ENCODE measurements at places on chromosomes 16 and 17.

GRCh38 chr16:66359012-66359411, 7.5 kb upstream of the CDH5 start:
- DNase-seq: no peak

DNA sequence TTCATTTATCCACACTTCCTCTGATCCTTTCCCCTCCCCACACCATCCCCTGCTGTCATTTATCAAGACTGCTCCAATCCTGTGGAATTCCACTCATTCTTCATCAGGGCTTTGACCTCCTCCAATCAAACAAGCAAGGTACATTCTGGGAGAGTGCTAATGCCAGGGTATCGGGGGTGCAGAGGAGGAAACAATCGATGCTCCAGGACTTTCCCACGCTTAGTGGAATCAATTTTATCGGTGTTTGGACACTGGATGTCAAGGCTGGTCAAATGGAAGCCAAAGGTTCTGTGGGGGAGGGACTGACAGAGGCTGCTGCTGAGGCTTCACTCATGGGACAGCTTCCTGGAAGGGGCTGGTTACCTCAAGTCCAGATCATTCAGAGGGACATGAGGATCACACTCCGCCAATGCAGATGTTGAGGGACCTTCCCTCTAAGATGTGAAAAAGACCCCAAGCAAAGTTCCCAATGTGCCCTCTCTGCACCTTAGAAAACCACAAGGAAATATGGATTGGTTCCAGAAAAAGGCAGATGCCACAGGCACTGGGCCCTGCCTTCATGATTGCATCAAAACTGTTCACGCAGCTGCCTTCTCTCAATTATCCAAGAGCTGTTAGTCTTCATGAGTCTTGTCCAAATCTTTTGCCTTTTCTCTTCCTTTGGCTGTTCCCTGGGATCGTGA, 44.7 kb upstream of the SOX9 start:
- DNase-seq: no peak

GRCh38 chr17:14580499-14580898, 279.6 kb downstream of the HS3ST3B1 start:
- DNase-seq: no peak

DNA sequence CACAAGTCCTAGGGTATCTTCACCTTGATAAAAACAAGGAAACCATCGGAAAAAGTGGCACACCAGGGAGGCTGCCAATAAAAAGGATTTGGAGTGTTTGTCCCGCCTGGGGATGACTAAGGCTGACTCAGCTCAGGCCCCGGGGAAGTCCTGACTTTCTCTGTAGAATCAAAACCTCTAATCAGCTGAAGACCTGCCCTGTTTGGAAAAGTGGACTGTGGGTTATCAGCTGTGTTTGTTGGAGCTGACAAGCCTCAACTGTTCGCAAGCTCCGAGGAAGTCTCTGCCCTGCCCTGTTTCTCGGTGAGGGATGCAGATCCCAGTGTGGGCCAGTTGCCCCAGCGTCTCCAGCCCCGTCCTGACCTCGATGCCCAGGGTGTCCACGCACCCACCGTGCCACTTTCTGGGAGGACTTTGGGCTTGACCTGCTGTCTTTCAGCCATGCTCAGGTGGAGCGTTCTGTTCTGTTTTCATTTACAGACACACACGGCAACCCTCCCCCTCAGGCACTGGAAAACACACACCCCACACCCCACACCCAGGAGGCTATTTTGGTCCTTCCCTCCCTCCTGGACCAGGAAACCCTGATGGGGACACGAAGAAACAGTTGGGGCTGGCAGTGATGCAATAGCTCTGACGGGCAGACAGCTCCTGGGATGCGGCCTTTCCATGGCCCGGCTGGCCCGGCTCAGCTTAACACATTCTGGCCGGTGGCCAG, 27.6 kb upstream of the PITPNA start:
- no peak for DNase-seq

- no peak for DNase-seq
These were observed 441 bp downstream of the VASN start for GRCh38 chr16:4372001-4372577.

- DNase-seq: no peak
These were observed 183.0 kb downstream of the FOXL1 start for GRCh38 chr16:86761111-86762031.

GRCh38 chr17:46047398-46047797, 48.3 kb downstream of the STH start:
- DNase-seq: no peak

GRCh38 chr17:82328141-82328993, 5.2 kb downstream of the SECTM1 start:
- no peak for DNase-seq

- DNase-seq: no peak
These were observed 6.6 kb upstream of the PDP2 start for GRCh38 chr16:66873685-66874055.

DNA sequence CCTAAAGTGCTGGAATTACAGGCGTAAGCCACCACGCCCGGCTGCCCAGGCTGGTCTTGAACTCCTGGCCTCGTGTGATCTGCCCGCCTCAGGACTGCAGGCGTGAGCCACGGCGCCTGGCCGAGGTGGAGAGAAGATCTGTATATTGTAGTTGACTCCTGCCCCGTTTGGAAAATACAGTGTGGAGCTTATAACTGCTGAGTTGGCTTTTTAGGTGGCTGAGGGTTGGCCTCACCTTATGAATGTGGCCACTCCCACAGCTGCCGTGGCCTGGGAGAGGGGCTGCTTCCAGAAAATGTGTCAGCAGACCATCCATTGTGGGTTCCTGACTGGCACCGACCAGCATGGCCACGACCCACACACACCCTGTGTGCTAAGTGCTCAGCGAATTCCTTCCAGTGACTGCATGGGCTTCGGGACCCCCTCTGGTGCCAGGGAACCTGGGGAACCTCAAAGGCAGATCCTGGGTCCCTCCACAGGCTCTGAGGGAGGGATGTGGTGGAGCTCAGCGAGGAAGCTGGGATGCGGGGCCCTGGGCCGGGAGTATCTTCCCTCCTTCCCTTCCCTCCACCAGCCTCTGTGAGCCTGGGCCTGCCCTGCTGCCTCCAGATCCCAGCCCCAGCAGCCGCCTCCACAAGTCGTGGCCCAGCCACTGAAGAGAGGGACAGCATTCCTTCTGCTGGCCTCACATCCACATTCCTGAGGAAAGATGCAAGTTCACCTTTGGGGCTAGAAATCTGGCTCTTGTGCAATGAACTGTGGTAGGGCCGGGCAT, 10.9 kb upstream of the RAB11FIP3 start:
- DNase-seq: no peak

DNA sequence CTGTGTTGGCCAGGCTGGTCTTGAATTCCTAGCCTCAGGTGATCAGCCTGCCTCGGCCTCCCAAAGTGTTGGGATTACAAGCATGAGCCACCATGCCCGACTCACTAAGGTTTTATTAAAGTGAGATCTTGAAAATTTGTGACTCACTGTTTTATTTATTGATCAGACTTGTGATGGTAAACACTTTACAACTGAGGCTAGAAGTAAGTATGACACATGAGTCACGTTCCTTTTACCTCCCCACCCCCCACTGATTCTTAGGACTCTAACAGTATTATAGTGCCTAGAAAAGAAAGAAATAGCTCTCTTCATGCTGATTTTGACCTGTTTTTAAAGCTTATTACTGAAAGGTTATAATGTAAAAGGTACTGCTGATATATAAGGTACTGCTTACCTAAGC, 160.6 kb downstream of the TANC2 start:
- no peak for DNase-seq

GRCh38 chr17:48629411-48629759, 3.2 kb upstream of the HOXB9 start:
- no peak for DNase-seq

GRCh38 chr16:79754501-79754900, 154.0 kb upstream of the MAF start:
- DNase-seq: no peak

- DNase-seq: no peak
These were observed 13.7 kb upstream of the CSNK1D start for GRCh38 chr17:82287013-82287867.

DNA sequence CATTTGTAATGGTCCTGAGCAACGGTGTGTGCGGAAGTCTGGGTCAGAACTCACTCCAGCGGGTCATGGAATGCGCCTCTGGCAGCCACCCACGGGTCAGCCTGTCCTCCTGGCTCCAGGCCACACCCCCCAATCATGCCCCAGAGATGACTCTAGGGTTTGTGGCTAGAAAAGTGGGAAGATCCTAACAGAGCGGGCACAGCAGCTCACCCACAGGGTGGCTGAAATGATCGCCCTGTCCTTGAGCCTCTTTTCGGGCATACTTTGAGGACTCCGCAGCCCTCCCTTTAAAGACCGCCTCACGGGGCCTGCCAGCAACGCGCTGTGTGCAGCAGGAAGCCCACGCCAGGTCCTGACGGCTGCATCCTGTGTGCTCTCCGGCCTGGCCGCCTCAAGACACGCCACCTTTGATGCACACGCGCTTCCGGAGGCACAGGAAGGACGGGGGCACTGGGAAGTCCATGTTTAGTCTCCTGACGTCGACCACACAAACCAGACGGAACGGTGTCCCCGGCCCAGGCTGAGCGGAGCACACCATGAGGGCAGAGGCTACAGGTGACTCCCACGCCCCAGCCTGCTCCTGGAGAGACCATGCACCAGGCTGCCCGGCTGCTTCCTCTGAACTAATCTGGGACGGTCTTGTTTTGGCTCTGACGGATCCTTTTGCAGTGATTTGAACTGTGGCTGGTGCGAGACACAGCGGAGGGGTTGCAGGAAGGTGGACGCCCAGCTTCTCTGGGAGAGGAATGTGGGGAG, 92.9 kb downstream of the TBC1D16 start:
- no peak for DNase-seq

GRCh38 chr16:67541391-67542263, 13.0 kb downstream of the RIPOR1 start:
- no peak for DNase-seq

DNA sequence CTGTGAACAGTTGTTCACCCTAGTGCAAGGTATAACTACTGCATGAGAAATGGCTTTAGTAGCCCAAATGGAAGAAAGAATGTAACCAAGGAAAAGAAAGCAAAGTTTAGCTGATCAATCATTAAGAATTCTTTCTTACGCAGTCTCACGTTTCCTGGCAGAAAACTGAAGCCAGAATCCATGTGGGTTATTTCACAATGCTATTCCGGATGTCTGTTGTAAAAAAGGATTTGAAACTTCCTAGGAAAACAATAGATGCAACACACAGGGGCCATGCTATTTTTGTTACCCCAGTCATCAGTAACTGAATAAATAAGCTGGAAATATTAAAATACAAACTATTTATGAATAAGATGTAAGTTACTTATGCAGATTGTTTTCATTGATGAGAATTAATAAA, 802.5 kb downstream of the CDH8 start:
- DNase-seq: no peak

Data from stimulated activated CD4-positive, alpha-beta T cell treated with anti-CD3 and anti-CD28 coated beads, Interleukin-15, amount 100 ng/mL, for 1 hour (primary cell).